ENCODE measurements at places on chromosomes 2 and 18.
A peak's percentile ranks its signal among the peaks of the same experiment; 100 is the strongest.

DNA sequence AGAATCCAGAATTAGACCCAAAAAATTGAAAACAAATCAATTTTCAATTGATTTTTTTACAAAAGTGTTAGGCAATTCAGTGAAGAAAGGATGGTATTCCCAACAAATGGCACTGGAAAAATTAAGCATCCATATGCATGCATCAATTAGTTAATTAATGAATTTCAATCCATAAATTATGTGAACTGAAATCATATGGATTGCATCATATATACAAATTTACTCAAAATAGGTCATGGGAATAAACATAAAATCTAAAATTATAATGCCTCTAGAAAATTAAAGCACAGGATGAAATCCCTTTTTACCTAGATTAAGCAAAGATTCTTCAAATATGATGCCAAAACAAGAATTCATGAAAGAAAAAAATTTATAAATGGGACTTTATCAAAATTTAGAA, 213.9 kb upstream of the KLHL29 start:
- no peak overlapping the region for H3K4me3 ChIP-seq
- H3K27ac ChIP-seq = no peak overlapping the region
- DNase-seq = no peak
- no peaks in the 10 kb centered on the region for H3K36me3 ChIP-seq

DNA sequence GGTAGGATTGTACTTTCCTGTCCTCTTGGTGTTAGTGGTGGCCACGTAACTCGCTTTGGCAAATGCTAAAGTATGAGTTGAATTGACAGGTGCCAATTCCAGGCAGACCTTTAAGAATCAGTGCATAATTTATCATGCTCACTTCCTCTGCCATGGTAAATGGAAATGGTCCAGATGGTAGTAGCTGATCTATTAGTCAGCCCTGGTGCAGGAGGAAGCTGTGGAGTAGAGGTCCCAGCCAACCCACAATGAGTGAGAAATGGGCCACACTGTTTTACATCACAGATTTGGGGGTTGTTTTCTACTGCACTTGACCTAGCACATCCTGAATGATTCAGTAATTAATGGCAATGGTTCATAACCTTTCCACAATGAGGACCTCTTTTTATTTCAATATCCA, 104.4 kb downstream of the RGPD3 start:
- no peaks in the 10 kb centered on the region for H3K36me3 ChIP-seq
- DNase-seq = no peak
- H3K4me1 ChIP-seq = no peaks in the 10 kb centered on the region
- H3K27me3 ChIP-seq = no peaks in the 10 kb centered on the region

DNA sequence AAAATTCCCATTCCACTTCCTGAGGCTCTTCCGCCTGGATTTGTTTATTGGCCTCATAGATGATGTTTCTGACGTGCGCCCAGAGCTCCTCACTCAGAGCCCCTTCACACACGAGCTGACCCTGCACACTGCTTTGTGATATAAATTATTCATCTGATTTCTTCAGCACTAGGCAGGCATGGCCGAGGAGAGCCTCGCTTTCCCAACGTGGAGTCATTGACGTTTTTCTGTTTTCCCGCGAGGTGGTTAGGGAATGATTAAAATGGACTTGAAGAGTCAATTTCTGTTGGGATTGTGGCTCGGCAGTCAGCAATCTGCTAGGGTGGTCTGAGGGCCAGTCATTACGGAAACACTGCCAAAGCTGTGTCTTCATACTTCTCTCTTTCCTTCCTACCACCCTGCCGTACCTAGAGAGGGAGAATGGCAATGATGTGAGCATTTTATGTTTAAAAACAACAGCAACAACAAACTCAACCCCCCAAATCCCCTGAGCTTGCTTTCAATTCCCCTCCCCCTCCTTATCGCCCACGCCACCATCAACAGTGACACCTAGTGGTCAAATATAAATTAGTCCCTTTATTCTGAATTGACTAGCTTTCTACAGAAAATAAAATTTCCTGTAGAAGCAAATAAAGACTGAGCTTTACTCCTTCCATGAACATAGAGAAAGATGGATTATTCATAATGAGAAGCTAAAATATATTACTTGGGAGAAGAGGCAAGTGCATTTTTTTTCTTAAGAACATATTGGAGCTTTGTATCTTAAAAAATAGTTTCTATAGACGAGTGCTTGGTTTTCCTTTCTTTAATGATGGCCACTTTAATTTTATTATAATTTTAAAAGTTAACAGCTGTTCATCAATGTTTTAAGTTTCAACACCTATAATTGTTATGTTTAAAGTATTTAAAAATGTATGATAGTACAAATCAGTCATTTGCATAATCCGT, 285.1 kb downstream of the MTX2 start:
- DNase-seq = peak; percentile 12
- peaks cover 13% of the 10 kb centered on the region for H3K4me1 ChIP-seq
- H3K36me3 ChIP-seq = no peaks in the 10 kb centered on the region
- peak overlapping the region; percentile 50 for H3K4me3 ChIP-seq

- H3K36me3 ChIP-seq = no peaks in the 10 kb centered on the region
- H3K27me3 ChIP-seq = no peaks in the 10 kb centered on the region
- no peak overlapping the region for H3K27ac ChIP-seq
- DNase-seq = no peak
Observed at GRCh38 chr2:150695451-150696135, 208.1 kb upstream of the RND3 start.

DNA sequence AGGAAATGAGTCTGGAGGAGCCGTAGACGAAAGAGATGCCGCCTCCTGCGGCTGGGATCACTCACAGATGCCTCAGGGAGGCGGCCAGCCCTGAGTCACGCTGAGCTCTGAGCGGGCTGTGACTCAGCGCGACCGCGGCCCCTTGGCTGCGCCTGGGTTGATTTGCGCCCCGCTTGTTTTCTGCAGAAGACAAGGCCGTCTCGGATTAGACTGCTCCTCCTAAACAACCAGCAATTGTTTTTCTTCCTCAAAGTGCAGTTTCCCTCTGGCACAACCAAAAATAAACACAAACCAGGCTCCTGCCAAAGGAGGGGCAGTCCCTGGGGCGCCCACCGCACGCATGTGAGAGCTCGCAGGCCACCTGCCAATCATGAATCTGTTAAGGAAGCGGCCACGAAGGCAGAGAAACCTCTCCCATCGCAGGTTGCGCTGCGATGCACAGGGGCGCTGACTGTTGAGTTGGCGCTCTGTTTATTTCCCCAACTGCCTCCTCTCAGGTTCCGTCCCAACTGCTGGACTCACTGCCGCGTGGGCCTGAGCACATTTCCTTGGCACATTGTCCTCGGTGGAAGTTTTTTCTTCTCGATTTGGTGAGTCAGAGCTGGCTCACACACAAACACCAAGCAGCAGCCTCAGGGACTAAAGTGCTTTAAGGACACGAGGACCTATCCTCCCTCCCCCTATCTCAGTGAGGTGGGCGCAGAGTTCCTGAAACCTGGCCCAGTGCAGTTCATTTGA, 85.2 kb upstream of the NDUFV2 start:
- peaks cover 16% of the 10 kb centered on the region for H3K4me1 ChIP-seq
- DNase-seq = peak; percentile 24
- peak overlapping the region; percentile 64 for H3K27ac ChIP-seq
- peak overlapping the region; percentile 29 for H3K4me3 ChIP-seq
- H3K36me3 ChIP-seq = no peaks in the 10 kb centered on the region
- H3K27me3 ChIP-seq = no peaks in the 10 kb centered on the region

DNA sequence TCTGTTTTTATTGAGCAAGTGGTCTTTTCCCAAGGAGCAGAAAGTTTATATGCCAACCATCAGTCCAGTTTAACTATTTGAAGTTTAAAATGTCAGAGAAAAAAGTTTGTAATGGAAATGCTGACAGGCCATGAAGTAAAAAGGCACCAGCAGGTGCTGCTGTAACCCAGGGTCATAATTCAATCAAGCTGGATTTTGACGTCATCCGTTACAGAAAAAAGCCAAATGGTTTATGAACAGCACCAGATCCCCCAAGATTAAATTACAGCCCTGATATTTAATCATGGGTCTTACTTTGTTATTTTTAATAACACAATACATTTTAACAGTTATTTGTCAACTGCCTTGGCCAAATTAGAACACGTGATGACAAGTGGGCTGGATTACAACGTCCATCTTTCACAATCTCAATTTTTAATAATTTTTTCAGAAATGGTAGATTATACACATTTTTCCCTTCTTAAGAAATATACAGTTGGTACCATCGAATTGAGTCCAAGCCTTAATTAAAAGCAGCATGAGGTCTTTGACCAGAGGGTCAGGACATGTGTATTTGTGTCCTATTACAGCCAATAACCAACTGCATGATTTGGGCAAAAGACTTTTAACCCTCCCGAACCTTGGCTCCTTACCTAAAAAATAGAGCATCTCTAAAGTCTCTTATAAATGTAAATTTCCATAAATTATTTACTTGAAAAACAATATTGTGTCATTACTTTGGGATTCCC, 10.0 kb downstream of the TCF4 start:
- DNase-seq = no peak
- H3K36me3 ChIP-seq = no peaks in the 10 kb centered on the region
- H3K27ac ChIP-seq = no peak overlapping the region
- H3K27me3 ChIP-seq = no peaks in the 10 kb centered on the region

- H3K36me3 ChIP-seq = no peaks in the 10 kb centered on the region
- no peak overlapping the region for H3K4me3 ChIP-seq
- DNase-seq = no peak
- no peak overlapping the region for H3K27ac ChIP-seq
- H3K4me1 ChIP-seq = no peaks in the 10 kb centered on the region
Observed at GRCh38 chr2:177666408-177666807, 273.8 kb downstream of the AGPS start.

- H3K27ac ChIP-seq = no peak overlapping the region
- no peaks in the 10 kb centered on the region for H3K4me1 ChIP-seq
- no peak for DNase-seq
- H3K4me3 ChIP-seq = no peak overlapping the region
- H3K36me3 ChIP-seq = no peaks in the 10 kb centered on the region
Observed at GRCh38 chr18:60686142-60686541, 313.6 kb upstream of the MC4R start.

GRCh38 chr2:85769236-85769982, 15.6 kb downstream of the ATOH8 start:
- no peaks in the 10 kb centered on the region for H3K36me3 ChIP-seq
- DNase-seq = no peak
- peak overlapping the region; percentile 72 for H3K27ac ChIP-seq
- H3K27me3 ChIP-seq = no peaks in the 10 kb centered on the region
- no peak overlapping the region for H3K4me3 ChIP-seq

DNA sequence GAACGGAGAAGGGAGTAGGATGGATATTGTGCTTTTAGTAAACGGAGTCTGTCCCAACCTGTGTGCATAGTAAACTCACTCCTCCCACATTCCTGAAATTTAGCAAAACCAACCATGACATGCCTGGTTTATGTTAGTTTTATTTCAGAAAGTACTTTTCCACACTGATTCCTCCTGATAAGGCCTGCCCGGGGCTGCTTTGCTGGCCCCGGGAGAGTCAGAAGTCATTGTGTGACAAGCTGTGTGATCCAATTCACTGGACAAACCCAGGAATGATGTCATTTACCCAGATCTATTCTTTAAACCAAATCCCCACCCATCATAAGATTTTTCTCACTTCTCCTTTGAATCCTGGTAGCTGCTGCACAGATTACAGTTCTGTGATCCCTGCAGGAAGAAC, 109.0 kb downstream of the SETBP1 start:
- peak overlapping the region; percentile 30 for H3K27ac ChIP-seq
- H3K27me3 ChIP-seq = no peaks in the 10 kb centered on the region
